Activated effector memory CD4-positive, alpha-beta T cell treated with Interleukin-2 at 50 U/mL for 16 hours (primary cell): ENCODE measurements at places on chromosomes 11 and 22.

DNA sequence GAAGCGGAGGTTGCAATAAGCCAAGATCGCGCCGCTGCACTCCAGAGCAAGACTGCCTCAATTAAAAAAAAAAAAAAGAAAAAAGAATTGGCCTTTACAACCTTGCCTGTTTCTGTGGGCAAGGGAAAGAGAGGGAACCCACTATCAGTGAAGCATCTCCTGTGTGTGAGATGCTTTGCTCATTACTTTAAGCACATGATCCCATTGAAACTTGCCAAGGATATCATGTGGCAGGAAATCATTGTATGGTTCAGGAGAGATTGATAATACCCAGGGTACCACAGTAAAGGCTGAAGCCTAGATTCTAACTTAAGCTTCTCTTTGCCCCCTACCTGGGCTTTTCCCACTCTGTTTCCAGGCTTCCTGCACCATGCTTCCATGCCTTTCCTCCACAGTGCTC is 3.6 kb downstream of the LDLRAD3 start:
- no peak for DNase-seq

GRCh38 chr22:36385491-36386350 is 2.0 kb downstream of the MYH9 start:
- no peak for DNase-seq

- DNase-seq = no peak
Observed at GRCh38 chr11:117303101-117303500, 12.0 kb downstream of the BACE1-AS start.

GRCh38 chr11:62771144-62772021 is at the start of gene TAF6L:
TSS of gene TAF6L (plus strand) at chr11:62771396. CDS start at chr11:62775784, 4,388 bp downstream.
- DNase-seq = peak; percentile 90

DNA sequence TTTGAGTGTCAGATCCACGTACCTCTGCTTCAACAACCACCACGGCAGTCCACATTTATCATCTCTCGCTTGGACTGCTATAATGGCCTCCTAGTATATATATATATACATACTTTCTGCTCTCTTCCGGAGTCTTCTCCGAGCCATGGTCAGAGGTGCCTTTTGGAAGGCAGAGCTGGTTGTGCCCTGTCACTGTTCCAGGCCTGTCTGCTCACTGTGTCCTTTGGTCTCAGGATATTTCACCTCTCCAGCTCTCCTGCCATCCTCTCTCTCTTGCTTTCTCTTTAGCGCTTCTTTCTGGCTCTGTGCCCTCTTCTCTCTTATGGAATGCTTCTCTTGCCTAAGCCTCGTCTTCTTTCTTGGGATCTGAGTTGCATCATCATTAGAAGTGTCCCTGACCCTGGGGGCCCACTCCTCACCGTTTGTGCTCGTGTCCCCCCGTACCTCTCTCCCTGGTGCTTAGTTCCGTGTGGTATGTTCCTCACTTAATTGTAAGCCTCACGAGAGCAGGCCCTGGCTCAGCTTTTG is 86.1 kb upstream of the RASSF10 start:
- DNase-seq = no peak

DNA sequence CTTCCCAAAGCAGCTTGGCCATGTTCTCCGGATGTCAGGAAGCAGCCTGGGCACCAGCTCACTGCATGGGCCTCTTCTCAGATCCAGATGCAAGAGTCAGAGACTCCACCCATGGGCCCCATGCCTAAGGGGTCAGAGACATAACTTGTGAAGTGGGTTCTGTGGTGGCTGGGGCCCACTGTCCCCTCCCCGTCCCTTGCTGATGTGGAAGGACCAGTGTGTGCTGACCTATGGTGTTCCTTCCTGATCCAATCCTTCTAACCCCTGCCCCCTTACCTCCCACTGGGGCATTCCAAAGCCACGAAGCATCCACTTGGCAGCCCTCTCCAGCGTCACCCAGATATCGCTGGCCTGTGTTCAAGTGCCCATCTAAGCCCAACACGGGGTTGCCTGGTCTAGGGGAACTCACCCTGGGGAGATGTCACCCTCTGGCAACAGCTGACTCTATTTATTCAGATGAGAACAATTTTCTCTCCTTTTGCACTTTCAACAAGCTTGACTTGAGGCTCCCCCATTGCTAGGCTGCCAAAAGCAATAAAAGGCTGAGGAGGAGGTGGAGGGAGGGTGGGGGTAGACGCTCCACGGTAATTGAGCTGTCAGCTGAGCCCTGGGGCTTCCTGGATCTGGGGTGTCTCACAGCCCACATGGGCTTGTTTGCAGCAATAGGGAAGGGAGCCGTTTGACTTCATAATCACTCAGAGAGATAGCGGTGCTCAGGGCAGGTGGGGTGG is 158.5 kb downstream of the ADAMTS15 start:
- DNase-seq = no peak

DNA sequence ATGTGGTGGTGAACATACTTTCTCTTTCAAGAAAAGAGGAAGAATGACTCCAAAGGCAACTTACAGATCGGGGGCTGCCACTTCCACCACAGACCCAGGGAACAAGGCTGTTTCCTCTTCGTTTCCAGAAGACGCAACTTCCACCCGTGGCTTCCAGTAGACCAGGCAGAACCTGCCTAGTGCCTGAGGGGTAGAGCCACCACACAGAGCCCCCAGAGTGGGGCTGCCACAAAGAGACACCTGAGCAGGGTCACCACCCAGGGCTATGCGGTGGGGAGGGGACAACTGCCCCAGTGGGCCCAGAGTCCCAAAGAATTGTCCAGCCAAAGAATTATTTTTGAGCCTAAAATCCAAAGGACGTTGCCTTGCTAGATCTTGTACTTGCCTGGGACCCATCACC is 16.7 kb upstream of the PHF21B start:
- DNase-seq = no peak

DNA sequence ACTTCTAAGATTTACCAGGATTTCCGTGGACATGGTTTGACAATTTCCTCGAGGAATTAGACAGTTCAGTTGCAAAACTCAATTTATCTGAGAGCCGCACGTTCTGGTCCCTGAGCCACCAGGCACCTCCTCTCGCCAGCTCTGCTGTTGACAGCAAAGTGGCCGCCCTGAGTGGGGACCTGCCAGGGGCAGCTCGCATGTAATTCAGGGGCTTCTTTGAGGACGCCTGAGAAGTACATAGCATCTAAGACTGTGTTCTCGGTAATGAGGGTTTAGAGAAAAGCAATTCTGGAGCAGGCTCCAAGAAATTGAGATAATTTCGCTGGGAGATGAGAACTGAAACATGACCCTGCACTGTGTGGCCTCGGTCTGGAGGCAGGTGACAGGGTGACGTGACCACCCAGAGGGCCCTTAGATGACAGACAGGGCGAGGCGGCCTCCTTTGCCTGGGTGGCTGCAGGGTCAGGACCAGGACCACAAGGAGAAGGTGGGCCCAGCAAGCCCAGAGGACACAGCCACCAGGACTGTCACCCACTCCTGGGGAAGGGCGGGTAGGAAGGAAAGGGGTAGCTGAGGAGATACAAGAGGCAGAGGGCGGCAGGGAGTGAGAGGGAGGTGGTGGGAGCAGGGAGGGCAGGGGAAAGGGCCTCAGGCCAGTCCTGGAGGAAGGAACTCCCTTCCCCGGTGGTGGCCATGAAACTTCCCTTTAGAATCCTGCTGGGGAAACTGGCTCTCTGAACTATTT is 55.0 kb downstream of the RTL6 start:
- no peak for DNase-seq

DNA sequence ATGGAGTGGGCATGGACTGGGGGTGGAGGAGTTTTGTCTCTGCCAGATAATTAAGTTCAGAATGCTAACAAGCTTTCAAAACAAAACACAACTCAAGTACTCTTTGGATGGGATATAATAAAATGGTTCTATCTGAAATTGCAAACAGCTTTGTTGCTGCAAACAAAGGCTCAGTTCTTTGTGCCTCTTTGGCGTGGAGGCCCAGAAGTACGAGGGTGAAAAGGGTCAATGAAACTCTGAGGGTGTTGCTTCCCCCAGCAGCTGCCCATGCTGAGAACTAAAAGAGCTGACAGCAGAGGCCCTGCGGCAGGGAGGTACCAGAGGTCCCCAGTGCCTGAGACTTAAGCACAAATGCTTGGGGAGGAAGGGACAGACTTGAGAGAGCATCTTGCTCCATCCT is 26.5 kb upstream of the IGSF22 start:
- DNase-seq = no peak

GRCh38 chr11:104573441-104573990 is 324.7 kb downstream of the CASP12 start:
- DNase-seq = no peak

GRCh38 chr11:62603776-62604299 is 2.2 kb upstream of the MTA2 start:
- DNase-seq = no peak

DNA sequence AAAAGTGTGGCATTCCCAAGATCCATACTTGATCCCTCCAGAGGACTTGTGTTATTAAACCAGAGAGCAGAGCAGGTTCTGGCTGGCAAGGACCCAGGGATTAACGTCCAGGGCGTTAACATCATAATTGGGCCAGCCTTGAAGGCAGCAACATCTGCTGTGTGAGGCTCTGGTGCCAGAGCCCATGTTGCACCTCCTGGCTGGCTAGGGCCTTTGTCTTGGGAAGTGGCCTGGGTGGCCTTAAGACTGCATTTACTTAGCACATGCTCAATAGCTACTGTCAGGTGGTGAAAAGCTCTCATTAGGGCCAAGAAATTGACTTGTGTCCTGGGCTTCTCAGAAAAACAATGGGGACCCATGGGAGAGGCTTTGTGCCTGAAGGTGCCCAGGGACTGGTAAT is 66.6 kb downstream of the CACNG2 start:
- no peak for DNase-seq

GRCh38 chr11:47154616-47155570 is 21.8 kb downstream of the ARFGAP2 start:
- peak; percentile 13 for DNase-seq

- no peak for DNase-seq
Observed at GRCh38 chr11:102831489-102832440, 11.6 kb downstream of the MMP3 start.

DNA sequence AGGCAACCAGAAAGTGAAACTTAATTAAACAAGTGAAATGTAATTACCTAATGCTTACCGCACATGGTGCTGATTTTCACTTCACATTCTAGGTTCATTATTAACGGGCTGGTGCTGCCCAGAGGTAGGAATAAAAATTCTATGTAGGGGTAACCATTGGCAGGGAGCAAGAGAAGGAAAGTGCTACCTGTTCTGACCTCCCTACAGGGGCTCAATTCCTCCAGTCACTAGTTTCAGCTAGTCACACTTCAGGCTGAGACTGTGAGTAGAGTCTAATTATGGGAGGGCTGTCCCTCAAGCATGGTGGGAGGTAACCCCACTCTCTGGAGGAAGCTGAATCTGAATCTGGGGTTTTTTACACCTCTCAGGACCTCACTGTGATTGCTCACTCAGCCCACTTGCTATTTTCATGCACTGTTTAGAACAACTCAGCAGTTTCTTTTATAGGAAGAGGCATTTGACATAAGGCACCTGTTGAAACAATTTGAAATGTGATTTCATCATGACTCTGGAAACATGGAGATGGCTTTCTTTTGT is 75.4 kb downstream of the MAML2 start:
- DNase-seq = no peak
